CD4-positive, alpha-beta T cell treated with Interleukin-2 at 100 ng/mL for 4 hours (primary cell): ENCODE measurements at places on chromosomes 1 and 21.
A peak's percentile ranks its signal among the peaks of the same experiment; 100 is the strongest.

DNA sequence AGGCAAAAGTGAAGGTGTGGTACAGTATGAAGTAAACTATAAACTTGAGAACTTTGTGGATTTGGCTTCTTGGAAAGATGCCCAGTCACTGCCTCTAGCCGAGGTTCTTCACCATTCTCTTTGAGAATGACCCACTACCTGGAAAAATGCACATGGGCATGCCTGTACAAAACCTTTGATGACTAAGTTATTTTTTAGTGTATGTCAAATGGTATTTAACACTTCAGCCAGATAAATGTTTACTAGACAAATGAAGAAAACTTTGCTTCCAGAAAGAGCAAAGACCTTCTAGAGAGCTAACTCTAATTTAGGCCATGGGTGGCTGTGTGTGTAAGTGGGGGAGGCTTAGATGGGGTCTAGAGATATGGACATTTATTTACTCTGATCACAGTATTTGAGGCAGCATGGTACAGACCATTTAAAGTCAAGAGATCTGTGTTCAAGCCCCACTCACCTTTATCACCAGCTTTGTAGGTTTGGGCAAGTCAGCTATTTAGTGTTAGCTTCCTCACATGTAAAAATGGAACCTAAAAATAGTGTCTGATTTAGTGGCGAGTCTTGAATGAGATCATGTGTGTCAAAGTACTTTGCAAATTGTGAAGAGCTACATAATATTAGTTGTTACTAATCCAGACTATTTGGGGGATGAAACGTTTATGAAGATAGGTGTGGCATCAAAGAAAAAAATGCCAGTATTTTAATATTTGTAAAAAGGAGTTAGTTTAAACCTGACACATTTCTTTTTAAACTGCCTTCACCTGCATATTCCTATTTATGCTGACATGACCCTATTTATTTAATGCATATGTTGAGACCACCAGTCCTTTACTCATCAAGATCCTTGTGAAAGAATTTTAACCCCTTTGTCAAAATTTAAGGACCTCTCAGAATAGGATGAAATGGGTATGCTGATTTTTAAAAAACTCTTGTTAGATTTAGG lies 20.2 kb downstream of the NFYC start:
- DNase-seq = peak; percentile 68

- DNase-seq = peak; percentile 67
These were observed 1.1 kb upstream of the TMEM82 start for GRCh38 chr1:15740924-15741850.

- no peak for DNase-seq
These were observed at the start of gene ARID4B for GRCh38 chr1:235327559-235328270. Gene ARID4B, minus strand, starts transcription at chr1:235328179. Its CDS starts 1,260 bp downstream, at chr1:235326919.

DNA sequence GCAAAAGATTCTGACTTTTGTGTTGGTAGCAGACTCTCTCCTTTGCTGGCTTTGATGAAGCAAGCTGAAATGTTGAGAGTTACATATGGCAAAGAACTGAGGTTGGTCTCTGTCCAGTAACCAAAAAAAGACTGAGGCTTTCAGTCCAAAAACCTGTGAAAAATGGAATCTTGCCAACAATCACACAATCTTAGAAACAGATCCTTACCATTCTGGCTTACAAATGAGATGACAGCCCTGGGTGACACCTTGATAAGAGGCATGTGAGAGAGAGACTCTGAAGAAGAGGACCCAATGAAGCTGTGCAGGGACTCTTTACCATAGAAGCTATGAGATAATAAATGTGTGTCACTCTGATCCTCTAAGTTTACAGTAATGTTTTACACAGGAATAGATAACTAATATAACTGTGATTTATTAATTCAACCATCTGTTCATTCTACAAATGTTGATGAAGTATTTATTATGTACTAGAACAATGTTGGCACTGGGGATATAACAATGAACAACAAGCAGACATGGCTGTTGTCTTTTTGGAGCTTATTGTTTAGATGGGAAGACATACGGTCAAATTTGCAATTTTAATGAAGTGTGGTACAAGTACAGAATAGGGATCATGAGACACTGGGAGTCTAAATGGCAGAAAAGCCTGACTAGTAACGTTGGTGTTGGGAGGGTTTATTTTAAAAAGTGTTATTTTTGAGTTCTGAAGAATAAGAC lies 251.0 kb downstream of the OLFM3 start:
- no peak for DNase-seq

GRCh38 chr1:20182415-20182814 lies 3.5 kb upstream of the UBXN10 start:
- DNase-seq = no peak

- no peak for DNase-seq
These were observed 2.1 kb upstream of the KCNA2 start for GRCh38 chr1:110608247-110608646.

- no peak for DNase-seq
These were observed 325.9 kb upstream of the AJAP1 start for GRCh38 chr1:4328402-4329071.

- peak; percentile 43 for DNase-seq
These were observed 2.1 kb downstream of the DYRK1A start for GRCh38 chr21:37368541-37369279.

GRCh38 chr1:906600-907420 lies 16.9 kb upstream of the SAMD11 start:
- no peak for DNase-seq

GRCh38 chr1:109739738-109740614 lies 862 bp downstream of the GSTM3 start:
- peak; percentile 85 for DNase-seq
